ENCODE measurements at places on chromosomes 12 and 14.

DNA sequence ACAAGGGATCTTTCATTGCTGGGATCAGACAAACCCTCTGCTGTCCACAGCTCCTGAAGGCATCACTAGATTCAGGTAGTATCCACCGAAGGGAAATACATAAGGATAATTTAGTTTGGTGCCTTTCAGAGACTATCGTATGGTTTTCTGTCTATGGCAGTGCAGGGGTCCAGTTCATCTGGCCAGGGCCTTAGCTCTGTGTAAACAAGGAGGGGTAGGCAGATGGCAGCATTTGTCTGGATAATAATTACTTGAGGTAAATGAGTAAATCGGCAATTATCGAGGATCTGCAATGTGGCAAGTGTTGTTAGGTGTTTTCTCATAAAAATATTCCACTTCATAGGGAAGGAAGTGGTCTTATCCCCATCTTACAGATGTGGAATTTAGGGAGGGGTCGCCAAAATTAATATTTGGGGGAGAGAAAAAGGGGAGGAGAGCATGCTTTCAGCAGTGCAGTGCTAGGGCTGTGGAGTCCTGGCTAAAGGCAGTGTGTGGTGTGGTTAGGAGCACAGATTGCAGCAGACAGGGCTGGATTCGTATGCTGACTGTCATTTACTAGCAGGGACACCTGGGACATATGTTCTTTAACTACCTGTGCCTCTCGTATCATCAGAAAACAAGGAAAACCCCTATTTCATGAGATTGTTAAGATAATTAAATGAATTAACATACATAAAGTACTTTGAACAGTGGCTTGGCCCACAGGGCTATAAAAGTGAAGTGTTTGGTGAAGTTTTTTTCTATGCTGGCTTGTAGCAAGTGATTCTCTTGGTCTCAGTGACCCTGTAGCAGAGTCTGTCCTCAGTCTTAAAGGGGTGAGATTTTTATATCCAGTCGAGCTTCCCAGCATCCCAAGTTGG is 27.1 kb downstream of the RASSF8 start:
- DNase-seq = no peak

DNA sequence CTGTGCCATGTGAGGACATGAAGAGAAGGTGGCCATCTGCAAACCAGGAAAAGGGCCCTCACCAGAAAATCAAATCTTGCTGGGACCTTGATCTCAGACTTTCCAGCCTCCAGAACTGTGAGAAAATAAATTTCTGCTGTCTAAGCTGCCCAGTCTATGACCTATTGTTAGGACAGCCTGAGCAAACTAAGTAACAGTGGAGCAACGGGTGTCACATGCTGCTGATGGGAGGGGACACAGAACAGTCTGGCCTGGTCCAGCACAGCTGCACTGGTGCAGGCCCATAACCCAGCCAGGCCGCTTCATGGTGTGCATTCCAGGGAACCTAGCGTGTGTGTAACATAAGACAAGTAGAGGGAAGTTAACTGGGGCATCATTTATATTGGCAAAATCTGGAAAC is 42.1 kb downstream of the GRIP1 start:
- no peak for DNase-seq

GRCh38 chr12:102427543-102427941 is 52.8 kb downstream of the IGF1 start:
- no peak for DNase-seq

DNA sequence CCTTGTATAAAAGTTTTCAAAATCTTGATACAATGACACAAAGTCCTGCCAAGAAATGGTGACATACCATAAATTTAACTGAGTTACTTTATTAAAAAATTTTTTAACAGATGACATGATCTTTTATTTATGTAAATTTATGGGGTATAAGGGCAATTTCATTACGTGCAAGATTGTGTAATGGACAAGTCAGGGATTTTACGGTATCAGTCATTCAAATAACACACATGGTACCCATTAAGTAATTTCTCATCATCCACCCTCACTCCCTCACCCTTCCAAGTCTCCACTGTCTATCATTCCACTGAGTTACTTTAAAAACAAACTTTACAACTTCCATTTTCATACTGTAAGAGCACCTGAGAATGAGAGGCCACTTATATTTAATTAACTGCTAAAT is 37.4 kb downstream of the SPTLC2 start:
- no peak for DNase-seq

GRCh38 chr14:79596551-79596950 is 614.8 kb downstream of the DIO2 start:
- no peak for DNase-seq

GRCh38 chr14:34021096-34021495 is 70.2 kb upstream of the EGLN3 start:
- DNase-seq = no peak

GRCh38 chr14:99564256-99564925 is 39.6 kb downstream of the CCDC85C start:
- DNase-seq = no peak

DNA sequence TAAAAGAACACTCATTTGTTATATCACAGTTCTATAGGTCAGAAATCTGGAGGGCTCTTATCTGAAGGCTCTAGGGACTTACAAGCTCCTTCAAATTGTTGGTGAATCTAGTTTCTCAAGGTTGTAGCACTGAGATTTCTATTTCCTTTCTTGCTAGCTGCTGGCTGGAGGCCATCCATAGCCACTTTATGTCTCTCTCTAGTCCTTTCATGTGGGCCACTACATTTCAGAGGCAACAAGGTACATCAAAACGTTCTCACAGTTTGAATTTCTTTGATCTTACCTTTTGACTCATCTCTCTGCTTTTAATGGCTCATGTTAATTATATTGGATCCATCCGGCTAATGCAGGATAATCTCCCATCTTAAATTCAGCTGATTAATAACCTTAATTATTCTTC is 286.8 kb downstream of the DIO2 start:
- no peak for DNase-seq

DNA sequence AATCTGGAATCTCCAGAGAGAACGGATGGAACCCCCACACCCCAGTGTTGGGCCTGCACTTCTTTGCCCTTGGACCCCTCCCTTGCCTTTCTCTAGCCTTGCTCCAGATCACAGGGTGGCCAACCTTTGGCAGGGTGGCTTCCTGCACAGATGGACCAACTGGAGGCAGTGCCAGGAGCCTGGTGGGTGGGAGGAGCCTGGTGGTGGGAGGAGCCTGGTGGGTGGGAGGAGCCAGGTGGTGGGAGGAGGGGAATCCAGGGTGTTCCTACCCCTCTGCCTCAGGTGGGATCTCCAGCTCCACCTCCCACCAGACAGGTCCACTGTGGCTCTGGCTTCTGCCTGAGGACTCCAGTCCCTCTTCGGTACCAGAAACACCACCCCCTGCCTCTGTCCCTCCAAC is 15.0 kb upstream of the ORAI1 start:
- DNase-seq = no peak

DNA sequence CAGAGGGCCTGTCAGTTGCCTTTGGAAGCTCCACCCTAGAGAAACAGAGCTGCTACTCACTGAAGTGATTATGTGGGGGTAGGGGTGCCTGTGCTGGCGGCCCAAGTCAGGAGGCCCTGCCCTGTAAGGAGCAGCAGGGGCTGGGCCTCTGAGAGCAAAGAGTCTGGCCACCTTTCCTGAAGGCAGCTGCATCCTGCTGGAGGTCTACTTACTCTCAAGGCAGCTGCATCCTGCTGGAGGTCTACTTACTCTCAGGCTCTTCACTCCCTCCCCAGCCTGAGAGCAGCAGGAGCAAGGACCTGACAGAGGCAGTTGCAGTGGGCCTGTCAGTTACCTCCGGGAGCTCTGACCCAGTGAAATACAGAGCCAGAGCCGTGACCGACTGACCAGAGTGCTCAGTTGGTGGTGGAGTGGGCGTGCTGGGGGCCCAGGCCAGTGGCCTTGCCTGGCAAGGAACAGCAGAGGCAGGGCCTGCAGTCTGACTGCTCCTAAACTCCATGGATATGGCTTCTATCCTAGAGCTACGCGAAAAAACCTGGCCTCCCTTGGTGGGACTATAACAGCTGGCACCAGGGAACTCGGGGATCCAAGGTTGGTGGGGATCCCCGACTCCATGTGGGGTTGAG is 32.3 kb downstream of the RAD51B start:
- no peak for DNase-seq

- no peak for DNase-seq
Measured at GRCh38 chr14:56482310-56482911, 97.2 kb upstream of the TMEM260 start.

- no peak for DNase-seq
Measured at GRCh38 chr12:26867080-26867479, 34.1 kb upstream of the ITPR2 start.

DNA sequence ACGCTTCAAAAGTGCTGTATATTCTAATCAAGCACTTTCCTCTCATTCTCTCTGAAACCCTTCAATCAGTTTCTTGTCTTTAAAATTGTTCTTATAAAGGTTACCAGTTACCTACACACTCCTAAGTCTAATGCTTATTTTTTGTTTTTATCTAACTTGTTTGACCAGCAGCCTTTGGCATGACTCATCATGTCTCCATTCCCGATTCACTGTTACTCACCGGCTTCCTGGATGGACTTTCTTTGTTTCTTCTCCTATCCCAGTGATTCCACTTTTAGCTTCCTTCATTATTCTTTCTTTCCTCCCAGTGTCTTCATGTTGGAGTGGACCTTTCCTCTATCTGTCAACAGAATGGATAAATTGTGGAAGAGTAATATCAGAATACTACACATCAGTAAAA is 368.6 kb upstream of the CCDC196 start:
- DNase-seq = no peak

GRCh38 chr14:49424436-49425331 is 161.5 kb downstream of the RPS29 start:
- no peak for DNase-seq

- no peak for DNase-seq
Measured at GRCh38 chr12:18424857-18425256, 163.5 kb downstream of the PIK3C2G start.

- DNase-seq = peak; percentile 57
Measured at GRCh38 chr12:14256555-14257169, 108.8 kb upstream of the ATF7IP start.

- DNase-seq = no peak
Measured at GRCh38 chr14:71933001-71933587, 865 bp downstream of the RGS6 start.

GRCh38 chr14:64841121-64841651 is 38.5 kb downstream of the SPTB start:
- no peak for DNase-seq

DNA sequence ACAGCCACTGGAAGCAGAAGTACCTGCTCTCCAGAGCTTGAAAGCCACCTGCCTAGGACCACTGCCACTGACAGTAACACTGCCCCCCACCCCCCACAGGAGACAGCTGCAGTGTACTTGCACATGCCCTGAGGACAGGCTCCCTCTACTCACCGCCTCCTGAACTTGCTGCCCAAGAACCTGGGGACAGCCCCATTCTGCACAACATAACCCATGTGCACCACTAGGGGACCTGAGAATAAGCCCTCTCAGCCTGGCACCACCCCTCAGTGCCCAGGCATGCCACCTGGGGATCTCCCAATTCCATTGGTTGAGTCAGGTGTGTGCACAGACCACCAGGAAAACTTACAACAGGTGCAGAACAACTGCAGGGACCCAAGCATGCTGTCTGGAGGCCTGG is 67.1 kb upstream of the KIF21A start:
- no peak for DNase-seq

DNA sequence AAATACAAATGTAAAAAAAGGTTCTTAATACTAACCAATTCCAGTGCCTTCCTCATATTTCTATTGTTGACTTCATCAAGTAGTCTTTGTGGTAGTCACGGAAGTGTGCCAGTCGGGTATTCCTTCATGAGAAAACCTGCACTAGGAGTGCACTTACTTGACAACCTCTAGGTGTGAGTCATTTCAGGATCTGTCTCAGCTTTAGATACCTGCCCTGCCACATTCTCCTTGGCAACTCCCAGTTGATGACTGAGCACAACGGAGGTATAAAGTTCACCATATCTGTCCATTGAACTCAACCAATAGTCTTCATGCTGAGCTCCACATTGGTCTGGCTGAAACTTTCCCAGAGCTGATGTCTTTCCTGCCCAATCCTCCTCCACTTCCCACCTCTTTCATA is 215.7 kb downstream of the SYT10 start:
- DNase-seq = no peak

DNA sequence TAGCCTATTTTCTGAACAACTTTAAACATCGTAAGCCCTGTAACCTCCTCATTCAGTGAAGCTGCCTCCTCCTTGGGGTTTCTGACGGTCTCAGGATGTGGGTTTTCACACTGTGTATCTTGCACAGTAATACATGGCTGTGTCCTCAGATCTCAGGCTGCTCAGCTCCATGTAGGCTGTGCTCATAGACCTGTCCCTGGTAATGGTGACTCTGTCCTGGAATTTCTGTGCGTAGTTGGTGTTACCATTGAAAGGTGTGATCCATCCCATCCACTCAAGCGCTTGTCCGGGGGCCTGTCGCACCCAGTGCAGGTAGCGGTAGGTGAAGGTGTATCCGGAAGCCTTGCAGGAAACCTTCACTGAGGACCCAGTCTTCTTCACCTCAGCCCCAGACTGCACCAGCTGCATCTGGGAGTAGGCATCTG is 980.5 kb downstream of the TMEM121 start:
- peak; percentile 36 for DNase-seq

DNA sequence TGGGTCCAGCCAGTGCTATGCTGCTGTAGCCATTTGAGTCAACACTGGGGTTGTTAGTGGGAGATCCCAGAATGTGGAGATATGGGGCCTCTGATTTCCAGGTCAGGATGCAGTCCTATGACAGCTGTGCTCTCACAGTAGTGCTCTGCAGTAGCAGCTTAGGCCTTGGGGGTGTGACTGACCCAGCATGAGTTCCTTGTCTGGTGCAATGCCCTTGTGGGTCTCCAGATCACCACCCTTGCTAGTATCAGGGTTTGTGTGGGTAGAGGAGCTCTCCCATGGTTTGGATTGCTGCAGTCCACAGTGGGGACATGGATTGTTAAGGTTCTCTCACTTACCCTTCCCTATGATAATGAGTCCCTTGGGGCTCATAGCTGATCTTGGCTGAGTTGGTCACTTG is 113.7 kb downstream of the RAD51B start:
- no peak for DNase-seq

DNA sequence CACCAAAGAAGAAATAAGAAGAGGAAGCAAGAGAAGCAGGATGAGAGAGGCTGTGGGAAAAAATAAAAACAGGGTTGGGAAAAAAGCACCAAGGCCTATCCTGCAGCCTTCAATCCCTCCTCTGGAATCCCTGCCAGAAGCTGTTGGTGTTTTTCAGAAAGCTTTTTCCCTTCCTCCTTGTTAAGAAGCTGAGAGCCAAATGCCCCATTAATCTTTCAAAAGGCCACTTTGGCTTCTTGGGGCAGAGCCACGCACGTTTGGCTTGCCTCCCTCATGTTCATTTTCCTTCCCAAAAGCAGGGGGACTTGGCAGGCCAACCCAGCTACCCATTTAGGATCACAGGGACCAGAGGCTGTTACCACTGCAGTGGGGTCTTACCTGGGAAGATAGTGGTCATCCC is 365.3 kb downstream of the NUAK1 start:
- no peak for DNase-seq

DNA sequence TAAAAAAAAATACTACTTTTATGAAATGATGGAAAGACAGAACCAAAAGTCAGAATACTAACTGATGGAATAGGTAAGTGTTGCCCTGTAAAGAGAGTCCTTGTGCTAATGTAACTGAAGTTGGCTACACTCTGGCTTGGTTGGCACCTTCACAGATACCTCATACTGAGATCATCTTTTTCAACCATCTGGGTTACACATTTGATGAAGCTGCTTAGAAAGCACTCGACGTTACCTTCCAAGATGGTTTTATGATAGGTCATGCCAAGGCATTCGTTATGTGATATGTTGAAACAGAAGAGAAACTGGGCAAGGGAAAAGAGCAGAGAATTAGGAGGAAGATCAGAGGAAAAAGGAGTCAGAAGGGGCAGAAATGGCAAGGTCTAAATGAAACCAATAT is 203.8 kb downstream of the ADAMTS20 start:
- no peak for DNase-seq

- DNase-seq = no peak
Measured at GRCh38 chr14:23115039-23115731, 3.9 kb downstream of the CEBPE start.
